Lower leg skin (tissue), 4 donors: ENCODE measurements at places on chromosomes 4 and X.

- no peak for DNase-seq
Measured at GRCh38 chr4:8582436-8582835, 2.2 kb downstream of the GPR78 start.

DNA sequence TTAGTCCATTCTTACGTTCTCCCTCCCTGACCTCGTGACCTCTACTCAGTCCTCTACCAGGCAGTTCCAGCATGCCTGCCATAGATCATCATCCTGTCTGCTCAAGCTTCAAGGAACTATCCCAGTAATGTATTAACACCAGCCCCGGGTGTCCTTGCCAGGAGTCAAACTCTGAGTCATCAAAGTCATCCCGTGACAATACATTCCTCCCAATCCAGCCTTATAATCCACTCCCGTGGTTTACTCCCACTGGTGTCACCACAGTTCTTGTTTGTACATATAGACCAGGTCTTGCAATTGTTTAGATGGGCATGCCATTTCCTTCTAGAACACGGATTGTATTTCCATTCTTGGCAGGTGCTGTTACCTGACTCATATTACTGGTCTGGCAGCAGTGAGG, 68.7 kb upstream of the TAB3 start:
- DNase-seq = peak; percentile 14

- no peak for DNase-seq
Measured at GRCh38 chr4:23770011-23770410, 119.8 kb downstream of the PPARGC1A start.

DNA sequence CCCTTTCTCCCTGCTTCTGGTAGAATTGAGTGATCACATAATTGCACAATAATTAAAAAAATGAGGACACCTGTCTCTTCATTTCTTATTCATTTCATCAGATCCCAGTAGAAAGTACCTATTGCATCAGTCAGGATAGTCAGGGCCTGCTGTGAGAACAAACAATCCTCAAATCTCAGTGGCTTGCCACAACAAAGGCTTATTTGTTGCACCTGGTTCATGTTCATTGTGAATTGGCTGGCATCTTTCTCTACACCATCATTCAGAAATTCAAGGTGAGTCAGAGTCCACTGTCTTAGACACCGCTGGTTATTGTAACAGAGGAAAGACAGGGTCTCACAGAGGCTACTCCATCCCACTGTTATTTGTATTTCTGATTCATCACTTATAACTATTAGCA, 409.8 kb downstream of the STIM2 start:
- DNase-seq = no peak

DNA sequence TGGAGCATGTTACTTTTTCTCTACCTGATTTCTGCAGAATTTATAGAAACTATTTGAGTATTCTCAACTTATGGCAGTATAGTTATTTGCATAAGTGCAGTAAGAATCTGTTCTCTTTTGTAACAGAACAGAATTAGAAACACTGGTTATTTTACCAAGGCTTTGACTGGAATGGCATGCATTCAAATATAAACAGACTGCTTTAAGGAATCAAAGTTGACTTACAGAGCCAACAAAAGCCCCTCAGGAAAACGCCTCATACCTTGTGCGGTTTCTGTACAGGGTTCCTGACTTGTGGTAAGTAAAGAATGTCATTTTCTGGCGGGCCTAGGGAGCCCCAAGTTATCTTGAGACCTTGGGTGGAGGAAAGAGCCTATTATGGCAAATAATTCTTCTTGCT, 97.1 kb downstream of the GPR143 start:
- DNase-seq = no peak

DNA sequence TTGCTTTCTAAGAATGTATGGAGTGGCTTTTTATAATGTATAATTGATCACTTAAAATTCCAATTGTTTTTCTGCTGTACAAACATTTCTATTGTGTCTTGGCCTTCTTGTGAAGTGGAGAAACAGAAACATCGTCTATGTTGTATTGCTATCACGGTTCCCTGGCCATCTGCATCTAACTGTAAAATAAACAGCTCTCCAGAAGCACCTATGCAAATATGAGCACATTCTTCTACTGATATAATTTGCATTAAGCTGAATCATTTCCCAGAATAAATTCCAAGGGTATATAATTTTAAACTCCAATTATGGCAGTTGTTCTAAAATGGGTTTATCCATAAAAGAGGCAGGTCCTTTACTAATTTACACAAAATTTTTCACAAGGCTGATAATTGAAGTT, 261.6 kb upstream of the STS start:
- no peak for DNase-seq

DNA sequence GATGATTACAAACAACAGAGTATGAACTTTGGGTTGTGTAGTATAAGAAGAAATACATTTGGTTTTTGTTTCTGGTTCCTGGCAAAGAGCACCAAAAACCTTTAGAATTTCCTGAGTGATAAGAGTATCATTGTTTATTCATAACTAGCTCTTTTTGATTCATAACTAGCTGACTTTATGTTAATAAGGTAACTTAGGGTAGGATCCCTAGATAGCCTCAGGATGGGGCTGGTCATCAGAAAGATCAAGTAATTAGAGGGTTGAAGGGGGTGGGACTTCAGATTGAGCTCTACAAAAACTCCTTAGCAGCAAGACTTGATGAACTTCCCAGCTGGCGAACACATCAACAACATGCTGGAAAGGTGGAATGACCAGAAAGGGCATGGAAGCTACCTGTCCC, 166.5 kb downstream of the SCFD2 start:
- no peak for DNase-seq

DNA sequence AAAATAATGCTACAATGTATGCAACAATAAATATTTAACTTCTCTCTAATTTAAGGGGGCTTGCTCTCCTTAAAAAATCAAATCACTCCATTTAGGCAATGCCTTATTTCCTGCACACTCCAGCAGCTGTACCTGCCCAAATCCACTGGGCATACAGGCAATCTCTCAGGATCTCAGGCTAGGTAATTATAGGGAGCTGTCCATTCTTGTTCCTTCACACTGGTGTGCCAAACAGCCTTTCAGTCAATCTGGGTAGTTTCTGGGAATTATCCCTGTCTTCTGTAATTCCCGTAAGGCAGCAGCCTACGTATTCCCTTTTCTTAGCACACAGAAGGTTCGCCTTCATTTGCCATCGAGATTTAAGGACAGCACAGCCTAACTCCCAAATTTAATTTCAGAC, 922.6 kb upstream of the SLIT2 start:
- no peak for DNase-seq

DNA sequence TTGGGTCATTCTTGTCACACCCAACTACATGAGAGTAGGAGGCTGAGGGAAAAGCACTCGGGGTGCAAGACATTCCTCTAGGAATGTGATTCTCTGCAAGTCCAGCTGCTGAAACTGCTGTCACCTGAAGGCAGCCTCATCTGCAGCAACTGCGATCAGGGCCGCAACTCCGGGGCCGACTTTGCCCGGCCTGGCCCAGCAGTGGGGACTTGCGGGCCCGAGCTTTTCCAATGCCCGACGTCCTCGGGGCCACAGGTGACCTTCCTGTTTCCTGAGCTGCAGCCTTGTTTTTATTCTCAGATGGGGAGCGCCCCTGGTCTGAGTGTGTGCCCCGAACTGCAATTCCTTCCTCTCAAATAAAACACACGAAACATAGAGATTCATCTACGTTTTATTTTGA, 104.7 kb upstream of the NKX1-1 start:
- no peak for DNase-seq

GRCh38 chr4:1668488-1668840, 15.6 kb downstream of the FAM53A start:
- DNase-seq = no peak

GRCh38 chr4:76363556-76364290, 57.2 kb downstream of the STBD1 start:
- DNase-seq = no peak

GRCh38 chr4:23324021-23324690, 565.7 kb downstream of the PPARGC1A start:
- DNase-seq = no peak

GRCh38 chr4:38846015-38846414, 10.6 kb downstream of the TLR6 start:
- no peak for DNase-seq

GRCh38 chrX:139932073-139932900, 566 bp downstream of the ATP11C start:
- peak; percentile 14 for DNase-seq

DNA sequence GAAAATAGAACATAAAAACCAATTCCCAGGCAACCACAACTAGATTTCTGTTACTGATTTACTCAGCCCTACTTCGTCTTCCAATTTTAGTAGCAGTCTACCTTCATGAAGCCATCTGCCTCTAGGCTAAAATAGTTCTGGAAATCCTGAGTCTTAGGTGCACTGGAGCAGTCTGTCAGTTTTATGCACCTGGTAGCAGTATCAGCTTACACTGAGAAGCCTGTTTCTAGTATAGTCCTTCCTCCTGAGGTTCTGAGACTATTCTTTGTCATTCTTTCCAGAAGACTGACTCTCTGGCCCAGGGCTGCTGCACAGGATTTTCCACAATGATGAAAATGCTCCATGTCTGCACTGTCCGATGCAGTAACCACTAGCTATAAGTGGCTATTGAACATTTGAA, 16.9 kb upstream of the HPRT1 start:
- no peak for DNase-seq

GRCh38 chr4:140857111-140857510, 100.9 kb upstream of the TBC1D9 start:
- DNase-seq = no peak

GRCh38 chr4:2925931-2926860, 37.0 kb downstream of the NOP14 start:
- no peak for DNase-seq

DNA sequence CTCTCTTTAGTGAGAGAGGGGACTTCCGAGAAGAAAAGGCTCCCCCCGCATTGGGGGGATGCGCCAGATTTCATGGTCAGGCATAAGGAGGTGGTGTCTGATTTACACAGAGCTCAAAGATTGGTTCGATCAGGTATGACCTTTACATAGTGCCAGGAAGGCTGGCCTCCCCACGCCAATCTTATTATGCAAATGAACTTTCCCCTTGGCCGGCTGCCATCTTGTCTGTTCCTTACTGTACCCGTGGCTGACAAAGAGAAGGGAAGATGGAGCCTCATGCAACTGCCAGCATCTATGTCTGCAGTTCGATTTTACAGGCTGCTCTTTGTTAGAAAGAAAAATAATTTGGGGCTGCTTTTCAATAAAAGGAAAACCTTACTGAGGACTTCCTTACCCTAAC, 197.2 kb downstream of the GPM6A start:
- DNase-seq = no peak

- DNase-seq = no peak
Measured at GRCh38 chrX:133527415-133527814, 112.1 kb upstream of the GPC4 start.

DNA sequence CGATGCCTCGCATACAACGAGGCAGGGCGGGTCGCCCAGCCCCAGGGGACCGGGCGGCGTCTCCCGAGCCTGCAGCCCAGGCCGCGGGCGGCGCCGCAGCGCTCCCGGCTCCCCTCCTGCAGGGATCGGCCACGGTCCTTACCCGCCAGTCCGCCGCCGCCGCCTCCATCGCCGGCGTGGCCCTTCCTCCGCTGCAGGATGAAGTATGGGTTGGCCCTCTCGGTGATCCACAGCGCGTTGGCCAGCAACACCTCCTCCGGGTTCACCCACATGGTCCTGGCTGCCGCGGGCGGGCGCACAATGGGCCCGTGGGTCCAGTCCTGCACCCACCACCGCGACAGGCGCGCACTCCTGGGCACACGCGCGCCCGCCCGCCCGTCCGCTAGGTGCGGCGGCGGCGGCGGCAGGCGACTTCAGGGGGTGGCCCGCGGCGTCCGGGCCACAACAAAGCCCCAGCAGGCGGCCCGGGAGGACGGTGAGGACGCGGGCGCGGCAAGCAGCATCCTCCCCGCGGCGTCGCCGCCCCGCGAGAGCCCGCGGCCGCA, 339 bp downstream of the TBC1D9 start:
- peak; percentile 86 for DNase-seq

DNA sequence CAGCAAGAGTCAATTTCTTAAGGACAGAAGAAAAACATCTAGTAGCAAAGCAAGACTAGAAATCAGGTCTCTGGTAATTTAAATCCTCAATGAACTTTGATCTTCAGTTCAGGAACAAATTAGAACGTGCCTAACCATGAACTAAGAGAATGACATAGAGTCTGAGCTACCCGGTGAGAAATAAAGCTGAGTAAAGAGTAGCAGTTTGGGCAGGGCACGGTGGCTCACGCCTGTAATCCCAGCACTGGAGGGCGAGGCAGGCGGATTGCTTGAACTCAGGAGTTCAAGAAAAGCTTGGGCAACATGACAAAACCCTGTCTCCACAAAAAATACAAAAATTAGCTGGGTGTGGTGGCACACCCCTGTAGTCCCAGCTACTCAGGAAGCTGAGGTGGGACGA, 37.7 kb downstream of the ACE2 start:
- DNase-seq = no peak
